OCI-LY7 (cell line): ENCODE measurements at places on chromosomes 16 and 17. TPM values are rescaled to one million over a fixed set of nuclear protein-coding genes. Genes with fewer than 3 reads are reported as not detected.

The TCAP gene
- 2.7 TPM in 2 replicates for total RNA-seq

- no peak for DNase-seq
Observed at GRCh38 chr16:18979936-18980335, 3.8 kb upstream of the TMC7 start.

DNA sequence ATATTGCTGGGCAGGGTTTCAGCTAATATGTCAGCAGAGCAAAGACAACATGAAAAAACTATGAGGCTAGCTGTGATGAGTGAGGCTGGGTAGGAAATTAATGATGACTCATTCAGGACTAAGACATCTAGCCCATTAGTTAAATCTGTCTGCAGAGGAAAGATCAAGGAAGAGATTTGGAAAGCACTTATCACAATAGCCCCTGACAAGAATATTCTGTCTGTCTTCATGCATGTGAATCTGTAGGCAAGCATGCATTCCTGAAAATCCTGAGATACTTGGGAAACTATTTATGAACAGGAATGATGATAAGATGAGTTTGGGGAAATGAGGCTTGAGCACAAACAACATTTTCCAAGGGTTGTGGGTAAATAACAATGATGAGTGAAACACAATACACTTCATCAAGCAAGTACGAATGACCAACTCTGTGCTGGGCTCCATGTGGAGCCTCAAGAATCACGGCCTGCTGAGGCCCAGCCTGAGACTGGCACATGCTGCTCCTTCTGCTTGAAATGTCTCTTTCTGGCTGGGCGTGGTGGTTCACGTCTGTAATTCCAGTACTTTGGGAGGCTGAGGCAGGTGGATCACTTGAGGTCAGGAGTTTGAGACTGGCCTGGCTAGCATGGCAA is 96.5 kb upstream of the ASIC2 start:
- no peak for DNase-seq

The HS3ST6 gene
- not detected in 2 replicates for total RNA-seq

DNA sequence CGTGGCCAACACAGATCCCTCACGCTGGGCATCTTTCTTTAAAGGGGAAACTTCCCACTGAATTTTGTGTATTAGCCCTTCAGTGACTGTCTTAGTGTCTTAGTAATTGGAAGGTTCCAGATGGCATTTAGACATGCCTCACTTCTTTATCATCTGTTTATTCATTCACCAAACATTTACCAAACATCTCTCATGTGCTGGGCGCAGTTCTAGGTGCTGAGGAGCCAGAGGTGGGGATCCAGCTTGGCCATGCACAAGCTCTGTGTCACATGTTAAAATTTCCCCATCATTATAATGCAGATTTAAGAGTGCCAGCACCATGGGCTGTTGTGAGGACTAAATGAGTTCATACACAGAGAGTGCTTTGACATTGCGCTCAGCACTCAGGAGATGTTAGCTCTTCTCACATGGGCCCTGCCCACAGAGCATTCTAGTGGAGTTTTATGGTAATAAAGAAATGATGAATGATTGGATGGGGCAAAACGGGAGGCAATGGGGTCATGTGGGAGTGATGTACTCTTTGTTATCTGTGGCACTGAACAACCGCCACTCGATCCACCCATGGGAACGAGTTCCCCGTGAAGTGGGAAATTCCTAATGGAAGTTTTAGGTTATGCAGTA is 119.7 kb downstream of the SNX29 start:
- no peak for DNase-seq

The NXPH3 gene
- not detected in 2 replicates for total RNA-seq
